Panc1 (cell line): ENCODE measurements at places on chromosomes 16 and 17. TPM values are rescaled to one million over a fixed set of nuclear protein-coding genes. Genes with fewer than 3 reads are reported as not detected.

Gene METTL2A
- total RNA-seq, result 34.2 TPM

Gene TVP23A
- not detected for total RNA-seq

Gene OR4D1
- 0.05 TPM for total RNA-seq

Gene DOC2B
- 1.5 TPM for total RNA-seq

Gene CCL3
- total RNA-seq, result 1.1 TPM

Gene FOXL1
- total RNA-seq, result 9.3 TPM

Gene SLC16A13
- total RNA-seq, result 13.1 TPM

Gene NTN3
- total RNA-seq, result 3.2 TPM

Gene SLC52A1
- total RNA-seq, result 0.54 TPM

Gene KRT16
- total RNA-seq, result 1.6 TPM

Gene RASD1
- 1.7 TPM for total RNA-seq

Gene RASL10B
- 4.3 TPM for total RNA-seq

Gene CPNE7
- total RNA-seq, result 32.7 TPM

Gene KRT33A
- not detected for total RNA-seq

Gene TEX14
- total RNA-seq, result not detected

Gene KRTAP16-1
- total RNA-seq, result not detected

Gene CCL13
- total RNA-seq, result not detected

Gene IL17C
- total RNA-seq, result not detected

Gene NPIPA2
- 3.9 TPM for total RNA-seq

Gene KRT40
- not detected for total RNA-seq

Gene PKMYT1
- 105 TPM for total RNA-seq

Gene ABR
- 172 TPM for total RNA-seq

Gene CCL15
- total RNA-seq, result not detected

Gene FOXC2
- 14.9 TPM for total RNA-seq

Gene CA5A
- total RNA-seq, result not detected

Gene HSD11B2
- total RNA-seq, result 0.77 TPM

Gene EIF3C
- 526 TPM for total RNA-seq

Gene ASIC2
- 4.1 TPM for total RNA-seq

Gene ETV4
- total RNA-seq, result 8.3 TPM

Gene CLEC19A
- not detected for total RNA-seq

Gene DHX58
- 9.7 TPM for total RNA-seq

Gene SPATA32
- 0.26 TPM for total RNA-seq

Gene FN3K
- total RNA-seq, result 34.8 TPM

Gene ABCC3
- total RNA-seq, result 128 TPM

Gene MYOCD
- not detected for total RNA-seq

Gene SDR42E1
- 0.33 TPM for total RNA-seq
